ENCODE measurements at places on chromosomes 3 and 15.
A peak's percentile ranks its signal among the peaks of the same experiment; 100 is the strongest.

DNA sequence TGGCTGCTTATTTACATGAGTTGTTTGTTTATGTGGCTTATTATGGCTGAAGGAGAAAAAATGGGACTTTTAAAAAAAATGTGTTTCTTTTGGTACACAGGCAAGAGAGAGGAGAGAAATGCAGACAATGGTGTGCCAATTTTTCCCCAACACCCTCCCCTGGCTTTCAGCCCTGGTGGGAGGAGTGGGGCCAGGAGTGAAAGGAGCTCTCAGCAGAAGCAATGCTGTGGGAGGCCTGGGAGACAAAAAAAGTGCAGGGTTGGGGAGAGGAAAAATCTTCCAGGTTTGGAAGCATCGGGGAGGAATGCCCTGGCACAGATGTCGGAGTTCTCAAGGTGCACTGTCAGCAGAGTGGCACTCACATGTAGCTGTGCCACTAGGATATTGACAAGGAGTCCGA is 117.7 kb upstream of the FOXB1 start:
- H3K36me3 ChIP-seq, result no peaks in the 10 kb centered on the region
- no peaks in the 10 kb centered on the region for H3K27me3 ChIP-seq
- no peak for DNase-seq

GRCh38 chr15:85024509-85025336 is 43.1 kb downstream of the PDE8A start:
- DNase-seq, result no peak
- no peak overlapping the region for H3K4me3 ChIP-seq
- H3K4me1 ChIP-seq, result peaks cover 27% of the 10 kb centered on the region
- no peak overlapping the region for H3K27ac ChIP-seq
- H3K27me3 ChIP-seq, result no peaks in the 10 kb centered on the region
- no peaks in the 10 kb centered on the region for H3K36me3 ChIP-seq

DNA sequence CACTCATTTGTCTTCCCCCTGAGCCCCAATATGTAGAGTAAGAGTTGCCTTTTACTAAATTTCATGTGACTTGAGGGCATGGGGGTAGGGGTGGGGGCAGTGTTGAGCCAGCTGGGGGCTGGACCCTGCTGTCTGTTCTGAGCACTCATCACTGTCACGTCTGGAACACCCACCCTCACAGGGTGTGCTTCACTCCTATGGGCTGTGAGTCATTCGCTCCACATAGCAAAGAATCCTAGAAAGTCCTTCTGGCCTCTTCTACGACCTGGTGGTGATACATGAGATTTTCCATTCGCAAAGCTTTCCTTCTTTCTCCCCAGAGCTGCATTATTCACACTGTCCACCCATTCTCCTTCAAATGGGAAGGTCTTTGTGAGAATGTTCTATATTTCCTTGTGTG is 43.6 kb upstream of the MGLL start:
- no peaks in the 10 kb centered on the region for H3K4me1 ChIP-seq
- no peak for DNase-seq
- H3K27ac ChIP-seq, result no peak overlapping the region

GRCh38 chr3:151918253-151919029 is 45.0 kb downstream of the SUCNR1 start:
- no peak for DNase-seq
- no peaks in the 10 kb centered on the region for H3K36me3 ChIP-seq
- no peak overlapping the region for H3K27ac ChIP-seq
- no peak overlapping the region for H3K4me3 ChIP-seq

DNA sequence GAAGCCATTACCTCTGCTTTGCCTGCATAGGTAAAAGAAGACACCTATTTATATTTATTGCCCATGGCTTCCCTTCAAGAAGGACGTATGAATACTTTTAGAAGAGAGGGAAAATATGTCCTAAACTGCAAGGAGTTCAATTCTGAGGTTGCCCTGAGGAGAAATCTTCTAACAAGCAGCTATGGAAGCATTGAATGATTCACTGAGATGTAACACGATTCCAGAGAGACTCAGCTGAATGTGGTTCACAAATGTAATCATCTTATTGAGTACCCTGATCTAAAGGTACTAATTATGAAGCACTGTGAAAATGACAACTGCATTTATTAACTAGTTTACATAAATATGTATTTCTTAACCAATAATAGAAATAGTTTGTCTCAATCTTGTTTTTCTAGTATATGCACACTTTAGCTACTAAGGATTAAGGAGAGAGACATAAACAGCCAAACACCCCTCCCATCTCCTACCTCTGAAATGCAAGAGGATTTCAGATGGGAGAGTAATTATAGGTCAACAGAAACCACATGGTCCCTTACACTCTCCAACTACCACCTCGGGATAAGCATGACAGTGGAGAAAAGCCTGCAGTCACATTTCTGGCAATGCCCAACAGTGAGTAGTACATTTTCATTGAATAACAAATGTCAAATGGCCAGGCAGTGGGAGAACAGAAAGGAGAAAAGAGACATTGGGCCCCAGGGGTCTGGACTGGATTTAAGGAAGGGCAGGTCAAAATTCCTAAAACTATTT is 506.2 kb upstream of the IL12A start:
- no peak for DNase-seq
- H3K27ac ChIP-seq, result no peak overlapping the region

DNA sequence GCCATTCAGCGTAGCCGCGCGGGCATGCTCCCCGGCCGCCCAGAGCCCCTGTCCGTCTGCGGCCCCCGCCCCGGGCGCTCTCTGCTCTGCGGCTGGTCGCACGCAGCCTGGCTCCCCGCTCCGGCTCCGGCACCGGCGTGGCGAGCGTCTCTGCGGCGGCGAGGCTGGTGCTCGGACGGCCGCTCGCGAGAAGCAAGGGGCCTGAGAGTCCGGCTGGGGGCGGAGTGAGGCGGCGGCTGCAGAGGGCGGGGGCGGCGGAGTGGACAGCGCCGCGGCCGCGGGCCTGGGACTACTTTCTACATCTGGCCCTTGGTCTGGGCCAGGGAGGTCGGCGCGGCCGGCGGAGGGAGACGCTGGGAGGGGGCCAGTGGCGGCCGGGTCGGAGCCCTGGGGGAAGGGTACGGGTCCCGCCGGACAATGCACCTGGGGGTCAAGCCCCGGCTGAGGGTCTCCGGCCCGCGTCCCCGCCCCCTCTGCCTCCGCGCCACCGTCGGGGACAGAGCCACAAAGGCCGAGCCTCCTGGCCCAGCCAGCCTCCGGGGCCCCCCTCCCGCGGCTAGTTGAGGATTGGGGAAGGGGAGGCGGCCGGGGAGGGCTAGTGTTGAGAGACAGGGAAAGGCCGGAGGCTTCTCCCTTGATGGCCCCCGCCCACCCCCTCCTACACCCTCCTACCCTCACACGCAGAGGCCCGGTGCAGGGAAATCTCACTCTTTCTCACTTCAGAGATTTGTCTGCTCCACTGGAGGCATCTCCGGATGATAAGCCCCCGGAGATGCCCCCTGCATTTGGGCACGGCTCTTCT is at the start of gene PRTG:
Gene PRTG, minus strand, starts transcription at position 226 of the 802 bp plus-strand sequence. Its CDS starts 221 bp downstream, at position 5.
- H3K27me3 ChIP-seq, result peaks cover 35% of the 10 kb centered on the region
- peaks cover 16% of the 10 kb centered on the region for H3K4me1 ChIP-seq
- no peaks in the 10 kb centered on the region for H3K36me3 ChIP-seq
- H3K4me3 ChIP-seq, result peak within 1 kb of the TSS; percentile 39
- no peak for DNase-seq

DNA sequence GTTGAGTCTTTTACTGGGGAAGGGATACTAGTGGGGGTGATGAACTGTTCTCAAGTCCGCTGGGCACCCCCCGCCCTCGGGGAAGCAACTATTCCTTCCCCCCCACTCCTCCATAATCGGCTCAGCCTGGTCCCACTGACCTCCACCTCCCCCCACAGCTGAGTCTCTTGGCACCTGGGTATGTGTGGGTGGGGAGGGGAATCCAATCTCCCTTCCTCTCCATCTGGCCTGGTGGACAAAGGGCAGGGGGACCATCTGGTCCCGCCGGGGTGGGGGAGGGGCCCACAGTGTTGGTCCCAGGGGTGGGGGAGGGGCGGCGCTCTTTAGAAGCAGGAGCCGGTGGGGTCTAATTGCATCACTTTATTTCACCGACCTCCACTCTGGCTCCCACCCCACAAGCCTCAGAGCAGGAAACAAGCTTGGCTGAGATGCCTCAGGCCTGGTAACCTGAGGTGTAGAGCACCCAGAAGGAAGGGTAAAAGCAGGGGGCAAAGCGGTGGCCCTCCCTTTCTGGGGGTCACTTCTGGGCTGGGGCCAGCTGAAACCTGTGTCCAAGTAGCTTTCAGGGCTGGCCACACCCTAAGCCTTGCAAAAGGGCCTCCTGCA is 1.0 kb upstream of the PCBP4 start:
- no peak for DNase-seq
- H3K27me3 ChIP-seq, result peaks cover 2% of the 10 kb centered on the region
- H3K36me3 ChIP-seq, result no peaks in the 10 kb centered on the region
- H3K27ac ChIP-seq, result peak overlapping the region; percentile 44

DNA sequence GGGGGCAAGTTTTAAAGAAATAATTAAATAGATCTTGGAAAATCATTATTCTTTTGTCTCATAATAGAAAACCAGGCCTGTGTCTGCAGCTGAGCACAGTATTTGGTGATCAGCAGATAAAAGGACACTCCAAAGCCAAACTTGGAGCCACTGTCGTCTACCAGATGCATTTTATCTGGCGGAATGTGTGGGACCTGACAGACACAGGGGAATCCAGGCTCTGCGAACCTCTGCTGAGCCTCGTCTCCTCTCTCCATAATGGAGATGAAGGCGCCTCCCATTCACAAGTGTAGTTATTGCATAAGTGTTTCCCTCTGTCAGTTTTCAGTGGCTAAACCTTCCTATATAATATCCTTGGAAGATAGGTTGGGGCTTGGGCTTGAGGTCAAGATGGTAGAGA is 42.1 kb downstream of the EEFSEC start:
- no peak overlapping the region for H3K27ac ChIP-seq
- H3K27me3 ChIP-seq, result no peaks in the 10 kb centered on the region
- H3K4me3 ChIP-seq, result no peak overlapping the region
- H3K36me3 ChIP-seq, result no peaks in the 10 kb centered on the region
- H3K4me1 ChIP-seq, result no peaks in the 10 kb centered on the region

GRCh38 chr15:60469893-60470641 is 8.9 kb downstream of the ICE2 start:
- H3K4me3 ChIP-seq, result no peak overlapping the region
- DNase-seq, result no peak
- H3K4me1 ChIP-seq, result no peaks in the 10 kb centered on the region
- H3K27ac ChIP-seq, result no peak overlapping the region
- peaks cover 65% of the 10 kb centered on the region for H3K36me3 ChIP-seq
- no peaks in the 10 kb centered on the region for H3K27me3 ChIP-seq

- peak overlapping the region; percentile 13 for H3K27ac ChIP-seq
- H3K4me3 ChIP-seq, result peak overlapping the region; percentile 35
- H3K4me1 ChIP-seq, result peaks cover 86% of the 10 kb centered on the region
- DNase-seq, result peak; percentile 14
Observed at GRCh38 chr15:64622410-64623260, 152.8 kb downstream of the RBPMS2 start.

DNA sequence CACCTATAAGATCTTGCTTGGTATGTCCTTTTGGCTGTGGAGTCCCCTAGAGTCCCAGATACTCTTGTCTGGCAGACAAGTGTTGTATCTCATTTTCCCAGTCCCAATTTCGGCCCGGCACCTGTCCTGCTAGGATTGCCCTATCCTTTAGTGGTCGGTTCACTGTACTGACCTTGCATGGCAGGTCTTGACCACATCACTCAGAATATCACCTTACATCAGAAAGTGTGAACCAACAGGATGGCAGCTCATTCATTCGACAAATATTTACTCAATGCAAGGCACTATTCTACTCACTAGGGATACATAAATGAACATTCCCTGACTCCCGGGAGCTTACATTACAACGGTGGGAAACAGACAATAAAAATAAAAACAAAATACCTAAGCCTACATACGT is 5.7 kb upstream of the CCDC80 start:
- no peaks in the 10 kb centered on the region for H3K36me3 ChIP-seq
- H3K27me3 ChIP-seq, result peaks cover 3% of the 10 kb centered on the region
- peaks cover 15% of the 10 kb centered on the region for H3K4me1 ChIP-seq
- H3K27ac ChIP-seq, result no peak overlapping the region
- H3K4me3 ChIP-seq, result no peak overlapping the region

- H3K27ac ChIP-seq, result no peak overlapping the region
- no peaks in the 10 kb centered on the region for H3K36me3 ChIP-seq
- peaks cover 7% of the 10 kb centered on the region for H3K4me1 ChIP-seq
- no peak overlapping the region for H3K4me3 ChIP-seq
Observed at GRCh38 chr3:25823314-25823713, 33.4 kb downstream of the OXSM start.

DNA sequence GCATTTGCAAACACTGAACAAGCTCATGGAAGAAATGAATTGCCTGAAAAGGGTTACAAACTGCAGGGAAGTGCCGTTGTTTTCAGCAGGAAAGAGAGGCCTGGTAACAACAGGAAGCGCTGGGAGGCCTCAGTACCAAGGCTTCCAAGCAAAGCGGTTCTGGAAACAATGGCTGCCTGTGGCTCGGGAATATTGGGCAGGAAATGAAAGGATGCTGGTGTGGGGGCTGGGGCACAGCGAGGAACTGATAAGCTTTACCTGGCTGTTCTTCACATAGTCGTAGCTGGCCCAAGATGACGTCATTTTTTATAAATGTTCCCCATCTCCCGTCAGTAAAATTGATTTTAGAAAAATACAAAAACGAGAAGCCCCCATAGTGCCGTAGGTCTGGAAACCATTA is 55.9 kb downstream of the ARHGAP31 start:
- no peaks in the 10 kb centered on the region for H3K36me3 ChIP-seq
- no peak for DNase-seq
- peaks cover 21% of the 10 kb centered on the region for H3K4me1 ChIP-seq
- no peak overlapping the region for H3K4me3 ChIP-seq

DNA sequence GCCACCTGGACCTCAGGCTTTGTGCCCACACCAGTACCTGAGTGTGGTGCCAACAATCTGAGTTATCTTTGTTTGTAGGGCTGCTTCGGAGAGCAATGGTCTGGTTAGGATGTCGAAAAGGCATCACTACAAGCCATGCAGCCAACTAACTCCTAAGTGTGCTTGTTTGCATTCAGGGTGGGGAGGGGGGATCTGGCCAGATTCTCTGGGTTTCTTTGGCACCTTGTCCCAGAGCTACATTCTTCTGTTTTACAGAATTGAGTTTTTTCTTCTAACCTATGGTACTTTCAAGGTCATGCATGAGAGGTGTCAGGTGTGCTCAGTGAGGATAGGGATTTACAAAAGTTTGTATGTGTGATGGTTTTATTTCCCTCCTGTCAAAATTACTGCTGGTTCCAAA is 391.4 kb upstream of the RARB start:
- H3K27ac ChIP-seq, result no peak overlapping the region
- H3K36me3 ChIP-seq, result no peaks in the 10 kb centered on the region
- no peak overlapping the region for H3K4me3 ChIP-seq
- H3K4me1 ChIP-seq, result no peaks in the 10 kb centered on the region
- no peak for DNase-seq
- H3K27me3 ChIP-seq, result no peaks in the 10 kb centered on the region

GRCh38 chr15:71562251-71562650 is 248.1 kb upstream of the NR2E3 start:
- no peak overlapping the region for H3K4me3 ChIP-seq
- peaks cover 3% of the 10 kb centered on the region for H3K27me3 ChIP-seq
- H3K36me3 ChIP-seq, result no peaks in the 10 kb centered on the region
- no peak overlapping the region for H3K27ac ChIP-seq
- H3K4me1 ChIP-seq, result no peaks in the 10 kb centered on the region
- DNase-seq, result no peak

Measured in CD4-positive, alpha-beta T cell (primary cell).